ENCODE measurements at places on chromosomes 12 and 14.
A peak's percentile ranks its signal among the peaks of the same experiment; 100 is the strongest.

DNA sequence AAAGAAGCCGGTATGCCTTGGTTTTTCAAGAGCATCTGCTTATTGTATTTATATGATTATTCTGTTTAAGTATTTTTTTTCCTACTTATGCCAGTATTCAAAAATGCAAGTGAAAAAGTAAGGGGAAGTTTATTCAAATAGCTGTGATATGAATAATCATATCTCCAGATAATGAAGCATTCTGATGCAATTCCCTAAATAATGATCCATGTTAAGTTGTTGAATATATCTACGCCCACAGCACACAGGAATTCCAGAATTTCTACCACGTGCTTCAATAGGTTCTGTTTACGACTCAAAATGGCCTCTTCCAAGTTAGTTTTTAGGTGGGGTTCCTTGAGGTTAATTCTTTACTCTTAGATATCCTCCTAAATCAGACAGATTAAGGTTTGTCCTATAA is 208.3 kb downstream of the NAV3 start:
- no peak for DNase-seq

- DNase-seq, result no peak
Observed at GRCh38 chr12:3527736-3528135, 36.7 kb downstream of the PRMT8 start.

GRCh38 chr12:52248541-52249461 is 15.8 kb downstream of the KRT7 start:
- DNase-seq, result no peak

GRCh38 chr14:61090432-61091216 is 109.6 kb downstream of the SLC38A6 start:
- no peak for DNase-seq

DNA sequence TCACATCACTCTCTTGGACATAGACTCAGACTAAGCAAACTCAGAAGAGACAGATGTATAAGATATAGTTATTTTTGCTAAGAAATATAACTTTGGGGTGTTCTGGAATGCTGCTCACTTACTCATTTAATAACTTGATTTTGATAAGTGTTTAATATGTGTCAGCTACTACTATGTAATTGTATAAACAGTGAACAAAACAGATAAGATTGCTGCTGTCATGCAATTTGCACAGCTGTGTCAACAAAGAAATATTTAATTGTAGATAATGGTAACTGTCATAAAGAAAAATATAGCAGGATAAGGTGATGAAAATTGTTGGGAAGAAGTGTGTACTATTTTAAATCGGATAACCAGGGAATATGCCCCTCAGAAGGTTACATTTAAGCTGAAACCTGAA is 84.1 kb upstream of the ZDHHC17 start:
- no peak for DNase-seq

DNA sequence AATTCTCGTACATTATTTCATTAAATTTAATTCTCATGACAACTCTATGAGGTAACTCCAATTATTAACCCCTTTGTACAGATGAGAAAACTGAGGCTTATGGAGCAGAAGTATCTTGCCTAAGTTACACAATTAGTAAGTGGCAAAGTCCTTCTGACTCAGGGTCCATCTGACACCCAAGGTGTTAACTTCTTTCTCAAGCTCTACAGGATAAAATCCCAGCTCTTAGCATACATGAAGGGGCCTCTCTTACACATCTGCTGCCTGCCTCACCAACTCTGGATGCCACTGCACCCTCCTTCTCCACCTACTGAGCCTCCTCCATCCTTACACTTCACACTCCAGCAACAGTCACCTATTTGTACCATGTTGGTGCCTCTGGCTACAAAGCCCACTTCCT is 4.3 kb upstream of the KRT72 start:
- DNase-seq, result no peak

- DNase-seq, result no peak
Observed at GRCh38 chr12:96828169-96828789, 78.8 kb upstream of the NEDD1 start.

DNA sequence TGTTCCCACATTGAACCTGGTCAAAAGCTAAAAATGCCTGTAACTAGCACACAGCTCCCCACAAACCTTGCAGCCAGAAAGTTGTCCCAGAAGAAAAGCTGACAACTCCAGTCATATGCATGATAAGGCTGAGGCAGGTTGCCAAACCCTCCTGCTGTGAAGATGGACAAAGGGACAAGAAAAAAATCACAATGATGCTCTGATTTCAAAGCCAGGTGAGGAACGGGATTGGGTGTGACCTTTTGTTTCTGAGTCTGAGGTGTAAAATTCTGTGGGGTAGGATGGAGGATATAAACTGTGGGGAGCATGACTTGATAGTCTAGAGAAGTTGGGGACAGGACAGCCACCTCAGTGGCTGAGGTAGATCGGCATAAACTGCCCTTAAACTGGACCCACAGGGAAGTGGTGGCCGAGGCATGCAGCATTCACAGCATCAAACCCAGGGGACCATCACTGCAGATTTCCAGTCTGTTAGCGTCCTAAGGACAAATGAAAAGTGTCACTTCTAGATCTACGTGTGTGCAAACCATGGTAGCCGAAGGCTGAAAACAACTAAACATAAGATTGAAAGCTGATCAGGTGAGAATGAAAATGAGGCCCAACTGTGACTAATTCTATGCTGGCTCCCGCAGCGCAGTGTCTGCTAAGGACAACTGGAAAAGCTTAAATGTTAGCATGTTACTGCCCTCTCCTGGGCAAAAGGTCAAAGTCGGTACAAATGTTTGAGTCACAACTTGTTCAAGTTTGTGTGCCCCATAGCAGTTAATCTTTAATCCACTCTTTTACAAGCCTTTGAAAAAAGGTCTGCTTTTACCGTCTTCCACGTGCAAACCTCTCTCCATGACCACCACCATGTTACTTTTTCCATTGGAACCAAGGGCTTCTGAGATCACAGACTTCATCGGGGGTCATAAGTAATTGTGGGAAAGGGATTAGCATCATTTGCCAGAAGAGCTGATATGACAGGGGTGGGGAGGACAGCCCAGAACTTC is 39.8 kb downstream of the GRIN2B start:
- DNase-seq, result peak; percentile 93

DNA sequence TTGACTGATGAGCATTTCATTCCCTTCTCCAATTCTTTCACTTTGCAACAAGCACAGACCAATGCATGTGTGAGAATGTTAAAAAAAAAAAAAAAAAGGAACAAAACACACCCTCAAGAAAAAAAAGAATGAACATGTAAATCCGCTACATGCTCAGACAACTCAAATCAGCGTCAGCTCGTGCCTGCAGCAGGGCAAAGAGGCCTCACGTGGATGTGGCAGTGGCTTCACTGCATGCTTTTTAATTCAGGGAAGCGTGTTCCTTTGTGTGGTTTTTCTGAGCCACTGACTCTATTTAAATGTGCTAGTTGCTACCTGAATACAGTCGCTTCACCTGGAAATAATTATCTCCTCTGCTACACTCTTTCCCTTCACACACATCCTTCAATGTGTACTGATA is 55.1 kb downstream of the PPP1R36 start:
- no peak for DNase-seq

DNA sequence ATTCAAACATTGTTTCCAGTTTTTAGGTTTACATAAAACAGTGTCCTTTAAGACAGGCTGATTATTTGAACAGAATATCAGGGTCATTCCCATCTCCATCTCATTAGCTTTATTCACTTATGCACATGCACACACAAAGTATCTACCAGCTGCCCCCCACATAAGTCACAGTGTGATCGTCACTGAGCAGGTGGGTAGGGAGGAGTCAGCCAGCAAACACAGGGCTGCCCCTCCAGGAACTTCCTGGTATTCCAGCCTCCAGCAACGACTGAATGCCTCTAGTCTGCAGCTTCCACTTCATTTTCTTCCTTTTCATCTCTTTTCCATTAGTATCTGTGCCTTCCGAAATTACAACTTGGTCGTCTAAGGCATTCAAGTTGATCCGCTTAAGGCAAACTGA is 48.8 kb upstream of the FOXN3 start:
- no peak for DNase-seq

- no peak for DNase-seq
Observed at GRCh38 chr12:44570036-44570583, 306.0 kb downstream of the NELL2 start.

- no peak for DNase-seq
Observed at GRCh38 chr12:92739113-92739512, 36.3 kb downstream of the PLEKHG7 start.

GRCh38 chr14:56821805-56822610 is 11.7 kb upstream of the OTX2 start:
- DNase-seq, result no peak

- no peak for DNase-seq
Observed at GRCh38 chr14:45902241-45902640, 649.2 kb upstream of the MIS18BP1 start.

DNA sequence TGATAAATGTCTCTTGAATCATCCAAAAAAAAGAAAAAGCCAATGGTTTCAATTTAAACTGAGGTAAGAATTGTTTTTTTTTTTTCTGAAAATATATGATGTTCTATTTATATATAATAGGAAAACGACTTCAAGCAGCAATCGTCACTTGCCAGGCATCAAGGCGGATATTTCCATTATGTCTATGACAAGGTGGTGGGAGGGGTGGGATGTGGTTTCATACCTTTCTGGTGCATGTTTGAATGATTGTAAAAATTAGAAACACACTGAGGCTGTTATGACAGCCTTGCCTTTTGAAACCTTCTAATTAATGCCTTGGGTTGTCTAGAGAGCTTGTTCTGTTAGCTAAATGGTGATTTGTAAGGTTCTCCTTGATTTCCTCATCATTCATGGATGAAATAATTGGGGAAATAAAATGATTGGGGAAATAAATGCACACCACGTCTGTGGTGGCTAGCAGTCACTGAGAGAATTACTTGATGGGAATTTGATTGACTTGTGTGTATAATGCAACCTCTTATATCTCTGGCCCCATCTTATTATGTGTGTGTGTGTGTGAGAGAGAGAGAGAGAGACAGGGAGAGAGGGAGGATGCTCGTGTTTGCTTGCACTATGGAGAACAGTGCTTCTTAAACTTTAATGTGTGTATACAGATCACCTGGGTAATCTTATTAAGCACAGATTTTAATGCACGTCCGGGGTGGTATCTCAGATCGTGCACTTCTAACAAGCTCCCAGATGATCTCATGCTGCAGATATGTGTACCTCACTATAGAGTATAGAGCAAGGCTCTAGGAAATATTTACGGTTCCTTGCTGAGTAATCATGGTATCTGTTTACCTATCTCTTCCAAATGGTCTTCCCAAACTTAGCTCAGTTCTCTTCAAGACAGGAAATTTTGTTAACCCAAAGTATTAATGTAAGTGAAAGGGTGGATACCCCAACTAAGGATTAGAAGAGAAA is 502.6 kb downstream of the DIO2 start:
- peak; percentile 2 for DNase-seq

- DNase-seq, result no peak
Observed at GRCh38 chr12:111451649-111452129, 46.0 kb downstream of the SH2B3 start.

GRCh38 chr14:96178461-96179321 is 25.9 kb upstream of the BDKRB2 start:
- no peak for DNase-seq

DNA sequence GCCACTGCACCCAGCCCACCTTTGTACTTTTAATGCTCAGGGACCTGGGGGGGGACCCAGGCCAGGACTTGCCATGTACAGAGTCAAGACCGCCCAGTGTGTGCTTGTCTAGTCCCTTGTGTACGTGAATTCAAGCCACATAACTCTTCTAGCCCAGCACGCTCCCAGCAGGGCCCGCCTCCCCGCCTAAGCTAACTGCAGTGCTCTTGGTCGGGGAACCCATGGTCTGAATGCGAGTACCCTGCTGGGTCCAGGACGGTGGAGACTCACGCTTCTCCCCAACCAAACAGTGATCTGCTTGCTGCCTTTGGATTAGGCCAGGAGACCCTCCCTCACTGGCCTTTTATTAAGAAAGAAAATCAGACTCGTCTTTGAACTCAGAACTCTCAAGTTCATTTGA is 23.3 kb downstream of the CD9 start:
- DNase-seq, result no peak

DNA sequence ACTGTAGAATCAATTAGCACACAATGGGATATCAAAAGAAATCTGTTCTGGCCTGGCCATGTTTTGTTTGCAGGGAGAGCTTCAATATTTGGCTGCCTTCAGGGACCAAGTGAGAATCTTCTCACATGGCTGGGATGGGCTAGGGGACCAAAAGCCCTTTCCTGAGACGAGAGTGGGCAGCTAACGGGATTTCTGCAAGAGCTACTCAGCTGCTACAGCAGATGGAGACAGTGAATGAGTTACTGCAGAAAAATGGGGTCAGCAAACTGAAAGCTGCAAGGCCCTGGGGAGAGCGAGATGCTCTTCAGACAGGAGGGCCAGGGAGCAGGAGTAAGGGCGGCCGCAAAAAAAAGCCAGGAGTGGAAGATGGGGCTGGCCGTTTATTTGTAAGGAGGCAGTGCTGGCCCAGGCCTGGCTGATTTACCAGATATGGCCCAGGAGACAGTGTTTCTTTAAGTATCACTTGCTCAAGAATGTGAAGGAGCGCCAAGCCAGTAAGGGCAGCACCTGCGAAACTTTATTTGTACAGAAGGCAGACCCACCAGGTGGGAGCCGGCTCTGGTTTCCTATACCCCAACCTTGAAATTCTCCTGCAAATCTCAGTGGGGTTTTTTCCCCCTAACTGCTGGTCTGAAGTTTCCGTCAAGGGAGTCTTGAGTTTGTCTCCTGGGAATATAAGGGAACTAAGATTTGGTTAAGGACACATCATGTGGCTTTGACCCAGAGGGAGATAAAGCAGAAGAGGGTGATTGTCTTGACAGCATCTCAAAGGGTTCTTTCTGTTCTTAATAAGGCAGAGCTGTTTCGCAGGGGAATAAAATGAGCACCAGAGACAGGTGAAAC is 57.8 kb downstream of the SSH1 start:
- DNase-seq, result no peak

- DNase-seq, result no peak
Observed at GRCh38 chr14:48726080-48726642, 860.0 kb downstream of the RPS29 start.

DNA sequence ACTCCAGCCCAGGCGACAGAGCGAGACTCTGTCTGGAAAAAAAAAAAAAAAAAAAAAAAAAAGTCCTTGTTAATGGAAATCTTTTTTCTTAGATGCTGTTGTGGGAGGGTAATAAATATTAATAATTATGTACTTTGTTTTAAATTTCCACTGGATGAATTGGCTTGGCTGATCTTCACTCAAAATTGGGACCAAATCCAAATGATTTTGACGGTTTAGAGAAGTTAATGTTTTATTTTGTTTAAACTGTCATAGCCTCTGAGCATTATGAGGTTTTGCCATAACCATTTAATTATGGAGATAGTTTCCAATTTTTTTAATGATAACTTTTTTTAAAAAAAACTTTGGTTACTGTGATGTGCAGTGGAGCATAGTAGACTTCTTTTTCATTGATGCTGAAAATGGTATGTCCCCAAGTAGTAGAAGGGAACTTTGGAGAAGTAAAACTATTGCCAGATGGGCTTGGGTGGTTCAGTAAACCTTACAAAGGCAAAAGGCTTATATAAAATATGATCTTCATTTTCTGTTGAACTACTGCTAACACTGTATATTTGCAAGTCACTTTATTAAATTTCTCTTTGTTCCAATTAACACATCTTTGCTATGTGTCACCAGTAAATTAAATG is 3.9 kb upstream of the PMCH start:
- no peak for DNase-seq
